Mammary epithelial cell (primary cell): ENCODE measurements at places on chromosomes 3 and 15. TPM values are rescaled to one million over a fixed set of nuclear protein-coding genes. Genes with fewer than 3 reads are reported as not detected.

BHLHE40 gene
- polyA plus RNA-seq: 40.8 TPM

TMEM207 gene
- not detected for polyA plus RNA-seq

ACKR4 gene
- polyA plus RNA-seq: 0.02 TPM

STAB1 gene
- polyA plus RNA-seq: 0.02 TPM

DNA sequence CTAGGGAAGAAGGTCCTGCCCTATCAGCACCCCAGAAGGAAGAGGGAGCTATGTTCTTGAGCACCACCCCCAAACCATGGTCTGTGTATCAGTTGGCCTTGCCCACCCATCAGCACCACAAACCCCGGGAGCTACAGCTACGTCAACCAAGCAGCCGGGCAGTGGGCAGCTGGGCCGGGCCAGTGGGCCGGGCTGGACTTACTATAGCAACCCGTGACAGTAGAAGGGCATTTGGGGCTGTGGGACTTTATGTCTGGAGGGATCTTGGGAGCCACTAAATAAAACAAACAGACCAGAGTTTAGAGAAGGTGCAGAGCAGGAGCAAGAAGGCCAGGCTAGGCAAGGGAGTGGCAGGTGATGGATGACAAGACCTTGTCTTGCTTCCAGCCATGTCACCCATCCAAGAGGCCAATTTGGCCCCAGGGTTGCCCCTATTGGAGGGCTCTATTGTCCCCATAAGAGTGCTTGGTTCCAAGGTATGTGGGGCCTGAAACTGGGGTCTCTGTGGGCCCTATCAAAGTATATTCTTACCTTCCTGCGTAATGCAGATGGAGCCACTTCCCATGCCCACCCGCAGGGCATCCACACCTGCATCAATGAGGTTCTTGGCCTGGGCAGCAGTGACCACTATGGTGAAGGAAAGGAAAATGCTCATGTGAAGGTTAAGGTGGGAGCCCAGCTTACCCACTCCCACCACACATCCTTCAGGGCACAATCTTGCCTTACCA is 3.2 kb downstream of the IMPDH2 start:
- no peak for DNase-seq
